CD4-positive, alpha-beta T cell treated with Interleukin-10 for 1 hour (primary cell): ENCODE measurements at places on chromosomes 13 and 19.

- no peak for DNase-seq
Observed at GRCh38 chr19:16444269-16444600, 27.5 kb downstream of the EPS15L1 start.

- DNase-seq: no peak
Observed at GRCh38 chr13:72920097-72920496, 138.2 kb downstream of the PIBF1 start.

- DNase-seq: no peak
Observed at GRCh38 chr13:26051231-26051656, 572 bp downstream of the SHISA2 start.

- DNase-seq: no peak
Observed at GRCh38 chr19:30428092-30428680, 56.0 kb downstream of the ZNF536 start.

DNA sequence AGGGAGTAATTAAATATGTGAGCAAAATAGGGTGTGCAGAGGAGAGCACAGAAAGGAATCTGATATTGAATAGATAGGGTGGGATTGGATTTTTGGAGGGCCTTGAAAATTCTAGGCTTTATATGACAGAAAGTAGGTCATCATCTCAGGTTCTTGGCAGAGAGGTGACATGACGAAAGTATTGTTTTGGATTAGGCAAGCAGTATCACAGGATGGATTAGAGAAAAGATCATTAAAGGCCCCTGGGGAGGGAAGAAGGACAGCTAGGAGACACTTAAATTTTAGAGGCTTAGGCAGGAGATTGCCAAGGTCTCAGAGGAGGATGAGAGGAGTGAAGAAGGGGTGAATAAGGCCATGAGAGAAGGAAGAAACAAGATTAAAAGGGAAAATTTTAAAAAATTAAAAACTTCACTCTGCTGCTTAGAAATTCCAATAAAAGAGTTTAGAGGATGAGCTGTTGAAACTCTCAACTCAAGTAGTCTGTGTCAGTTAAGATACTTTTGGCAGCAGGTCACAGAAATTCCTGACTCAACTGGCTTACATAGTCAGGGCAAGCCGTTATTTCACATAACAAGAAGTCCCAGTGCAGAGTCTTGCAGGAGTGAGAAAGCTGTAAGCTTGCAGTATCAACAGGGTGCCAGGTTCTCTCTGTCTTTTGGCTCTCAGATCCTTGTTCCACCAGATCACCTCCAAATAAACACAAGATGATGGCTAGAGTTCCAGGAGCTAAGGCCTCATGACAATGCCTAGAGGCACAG, 8.8 kb downstream of the GPC6 start:
- DNase-seq: no peak

DNA sequence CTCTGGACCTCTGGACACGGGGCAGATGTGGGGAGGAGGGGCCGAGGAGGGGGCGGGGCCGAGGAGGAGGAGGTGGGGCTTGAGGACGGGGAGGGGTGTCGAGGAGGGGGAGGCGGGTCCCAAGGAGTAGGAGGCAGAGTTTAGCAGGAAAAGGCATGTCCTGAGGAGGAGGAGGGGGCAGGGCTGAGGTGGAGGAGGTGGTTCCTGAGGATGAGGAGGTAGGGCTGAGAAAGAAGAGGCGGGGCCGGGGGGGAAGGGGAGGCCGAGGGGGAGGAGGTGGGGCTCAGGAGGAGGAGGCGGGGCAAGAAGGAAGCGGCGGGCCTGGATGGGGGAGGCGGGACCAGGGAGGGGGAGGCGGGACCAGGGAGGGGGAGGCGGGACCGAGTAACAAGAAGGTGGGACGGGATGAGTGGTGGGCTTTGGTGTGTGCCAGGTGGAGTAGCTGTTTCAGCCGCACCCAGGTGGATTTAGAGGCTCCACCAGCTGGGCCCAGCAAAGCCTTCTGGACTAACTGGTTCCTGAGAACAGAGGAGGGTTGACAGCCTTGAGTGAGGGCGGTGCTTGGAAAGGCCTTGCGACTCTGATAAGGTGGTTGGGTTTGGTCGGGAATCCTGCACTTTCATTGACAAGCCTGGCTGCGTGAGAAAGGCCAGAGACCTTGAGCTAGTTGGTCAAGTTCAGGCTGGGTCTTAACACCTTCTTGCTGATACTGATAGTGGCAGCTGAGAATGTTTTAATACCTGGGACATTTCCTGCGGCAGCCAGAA, 7.7 kb downstream of the TECR start:
- peak; percentile 63 for DNase-seq

- no peak for DNase-seq
Observed at GRCh38 chr13:49374585-49375290, 69.1 kb downstream of the CAB39L start.

DNA sequence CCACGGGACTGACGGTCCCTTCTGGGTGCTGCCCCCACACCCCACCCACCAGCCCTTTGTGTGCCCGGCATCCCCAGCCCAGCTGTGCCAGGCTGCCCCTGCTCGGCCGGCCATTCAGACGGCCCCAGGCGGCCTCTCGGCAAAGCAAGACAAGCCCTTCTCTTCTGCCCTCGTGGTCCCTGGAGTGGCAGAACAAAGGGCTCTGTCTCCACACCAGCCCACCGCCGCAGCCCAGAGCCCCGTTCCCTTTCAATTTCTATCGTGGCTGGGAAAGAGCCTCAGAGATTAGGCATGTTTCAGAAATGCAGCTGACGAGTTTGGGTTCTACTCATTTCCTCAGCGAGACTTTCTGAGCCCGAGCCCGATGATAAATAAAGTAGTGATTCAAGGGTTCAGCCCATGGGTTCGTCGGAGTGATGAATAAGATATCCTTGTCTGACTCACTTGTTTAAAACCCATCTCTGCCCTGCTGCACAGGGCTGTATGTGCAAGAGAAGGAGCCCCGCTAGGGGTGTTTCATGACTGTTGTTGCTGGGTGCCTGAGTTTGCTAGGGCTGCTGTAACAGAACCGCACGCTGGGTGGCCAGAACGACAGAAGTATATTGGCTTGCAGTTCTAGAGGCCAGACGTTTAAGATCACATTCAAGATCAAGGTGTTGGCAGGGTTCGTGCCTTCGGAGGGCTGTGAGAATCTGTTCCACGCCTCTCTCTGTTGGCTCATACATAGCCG, 4.3 kb downstream of the MYO9B start:
- DNase-seq: peak; percentile 71

- DNase-seq: no peak
Observed at GRCh38 chr13:35961002-35961401, 170.2 kb downstream of the DCLK1 start.

DNA sequence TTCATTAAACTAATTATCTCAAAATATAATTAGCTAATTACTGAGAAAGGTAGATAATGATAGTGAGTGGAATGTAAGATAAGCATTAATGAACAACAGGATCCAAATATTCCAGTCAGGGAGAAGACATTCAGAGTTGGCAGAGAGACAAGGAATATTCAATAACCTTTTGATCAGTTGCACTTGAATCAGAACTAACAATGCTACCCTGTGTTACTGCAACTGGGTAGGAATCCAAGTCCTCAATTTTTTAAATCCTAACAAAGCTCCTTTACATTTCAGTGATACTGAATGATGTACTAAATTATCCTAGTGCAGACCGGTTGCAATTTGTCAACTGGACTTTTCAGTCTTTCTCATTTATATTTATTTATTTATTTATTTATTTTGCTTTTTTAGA, 107.1 kb upstream of the MIR17HG start:
- no peak for DNase-seq

DNA sequence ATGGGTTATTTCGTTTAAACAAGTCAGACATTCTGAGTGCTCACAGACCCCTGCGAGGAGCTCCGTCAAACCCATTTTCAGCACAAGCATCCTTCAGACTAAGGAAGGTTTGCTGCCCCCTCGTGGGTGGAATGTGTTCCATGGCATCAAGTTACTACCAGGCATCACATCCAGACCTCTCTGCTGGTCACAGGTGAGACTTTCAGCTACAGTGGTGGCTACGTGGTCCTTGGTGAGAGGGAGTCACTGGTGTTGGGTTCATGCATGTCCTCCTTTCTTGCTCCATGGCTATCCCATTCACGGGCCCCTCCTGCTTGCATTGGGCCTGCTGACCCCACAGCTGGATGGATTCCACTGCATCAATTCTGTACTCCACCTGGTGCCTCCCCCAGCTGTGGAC, 9.1 kb upstream of the LILRB5 start:
- peak; percentile 59 for DNase-seq

DNA sequence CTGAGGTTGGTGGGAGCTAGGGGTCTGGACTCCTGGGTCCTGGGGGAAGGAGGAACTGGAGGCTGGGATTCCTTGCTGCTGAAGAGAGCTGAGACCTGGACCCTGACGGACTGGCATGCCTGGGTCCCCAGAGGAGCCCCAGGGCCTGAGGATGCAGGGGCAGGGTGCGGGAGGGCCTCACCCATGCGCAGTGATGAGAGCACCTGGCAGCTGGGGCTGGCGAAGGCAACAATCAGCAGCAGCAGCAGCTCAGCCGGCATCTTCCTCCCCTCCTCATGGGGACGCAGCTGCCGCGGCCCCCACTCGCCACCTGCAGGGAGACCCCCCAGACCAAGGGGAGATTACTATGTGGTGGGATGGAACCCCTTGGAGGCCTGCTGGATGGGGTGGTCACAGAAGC, 4.5 kb downstream of the GRIK5 start:
- no peak for DNase-seq

DNA sequence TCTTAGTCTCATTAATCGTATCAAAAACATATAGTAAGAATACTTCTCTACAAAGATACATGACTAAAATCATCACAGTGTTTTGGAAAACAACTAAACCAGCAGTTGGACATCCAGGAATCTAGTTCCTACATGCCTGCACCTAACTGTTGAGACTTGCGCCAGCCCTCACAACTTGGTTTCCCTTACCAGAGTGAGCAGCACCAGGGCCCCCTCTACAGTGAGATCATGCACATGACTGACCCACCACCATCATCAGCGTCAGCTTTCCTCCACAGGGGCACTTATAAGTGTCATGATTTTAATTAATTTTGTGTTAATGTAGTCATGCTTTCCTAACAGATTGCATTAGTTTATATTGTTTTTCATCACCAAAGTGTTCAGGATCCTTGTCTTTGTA, 1322.0 kb downstream of the EFNB2 start:
- DNase-seq: no peak

DNA sequence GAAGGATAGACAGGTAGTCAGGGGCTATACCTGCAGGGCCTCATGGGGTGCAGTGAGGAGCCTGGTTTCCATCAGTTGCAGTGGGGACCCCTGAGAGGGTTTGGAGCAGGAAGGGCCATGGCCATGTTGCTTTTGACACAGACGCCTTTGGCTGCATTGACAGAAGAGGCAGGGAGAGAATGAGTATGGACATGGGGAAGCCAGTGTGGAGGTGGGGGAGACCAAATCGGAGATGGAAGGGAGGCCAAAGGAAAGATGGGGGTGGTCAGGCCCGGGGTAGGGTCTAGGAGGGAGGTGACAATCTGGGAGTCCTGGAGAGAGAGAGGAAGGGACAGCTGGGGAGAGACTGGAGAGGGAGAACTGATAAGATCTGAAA, 1.3 kb downstream of the HSD11B1L start:
- no peak for DNase-seq

DNA sequence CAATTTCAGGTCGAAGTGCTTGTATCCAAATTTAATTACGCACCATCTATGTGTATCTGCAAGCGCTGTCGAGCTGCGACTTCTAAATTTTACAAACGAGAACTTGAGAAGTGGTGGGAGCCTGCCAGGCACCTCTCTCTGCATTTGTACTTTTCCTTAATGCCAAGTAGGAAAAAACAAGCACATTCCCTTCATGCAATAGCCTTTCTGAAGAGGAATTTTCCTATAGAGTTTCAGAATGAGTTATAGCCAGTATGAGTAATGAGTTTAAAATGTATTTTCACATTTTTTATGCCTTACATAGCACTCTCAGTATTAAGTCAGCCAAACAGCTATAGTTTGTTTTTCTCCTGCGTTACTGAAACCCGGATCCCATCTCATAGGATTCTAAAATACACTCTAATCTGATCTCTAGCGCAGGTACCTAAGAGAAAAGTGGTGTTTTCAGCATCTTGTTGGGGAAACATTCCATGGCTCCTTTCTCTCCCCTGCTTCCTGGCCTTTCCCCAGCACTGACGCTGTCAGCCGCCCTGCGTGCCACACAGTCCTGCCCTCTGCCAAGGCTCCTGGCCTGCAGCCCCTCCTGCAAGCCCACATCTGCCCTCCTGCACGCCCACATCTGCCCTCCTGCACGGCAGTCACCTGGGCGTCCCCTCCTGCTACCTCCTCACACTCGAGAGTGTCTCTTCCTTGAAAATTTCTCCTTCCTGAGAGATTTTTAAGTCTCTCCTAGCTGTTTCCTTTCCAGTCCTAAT, 526.9 kb downstream of the MYO16 start:
- no peak for DNase-seq

DNA sequence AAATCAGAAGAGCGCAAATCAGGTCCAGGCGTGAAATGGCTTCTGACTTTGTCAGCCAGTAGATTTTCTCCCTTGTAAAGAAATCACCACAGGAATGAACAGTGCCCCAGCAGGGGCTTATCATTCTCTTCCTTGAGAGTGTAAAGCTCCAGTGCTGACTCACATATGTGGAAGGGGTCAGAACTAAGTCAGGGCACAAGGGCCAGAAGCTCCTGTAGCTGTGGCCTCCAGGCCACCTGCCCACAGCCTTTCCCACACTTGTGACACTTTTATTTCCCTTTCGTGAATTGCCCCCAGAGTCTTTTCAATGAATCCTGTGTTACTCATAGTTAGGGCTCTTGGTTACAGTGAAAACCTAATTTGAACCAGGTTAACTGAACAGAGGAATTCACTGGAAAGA, 99.6 kb downstream of the SUCLA2 start:
- DNase-seq: no peak

DNA sequence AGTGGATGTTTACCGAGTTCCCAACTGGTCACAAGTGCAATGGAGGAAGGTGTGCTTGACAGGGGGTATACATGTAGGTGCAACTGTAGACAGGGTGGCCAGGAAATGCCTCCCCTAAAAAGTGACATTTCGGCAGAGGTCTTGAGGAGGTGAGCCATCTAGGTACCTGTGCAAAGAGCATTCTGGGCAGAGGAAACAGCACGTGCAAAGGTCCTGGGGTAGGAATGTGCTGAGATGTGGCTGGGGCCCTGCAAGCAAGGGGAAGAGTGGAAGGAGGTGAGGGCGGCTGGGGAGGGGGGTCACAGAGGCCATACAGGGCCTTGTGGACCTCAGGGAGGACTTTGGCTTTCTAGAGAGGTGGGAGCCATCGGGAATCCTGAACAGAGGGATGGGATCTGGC, 8.1 kb downstream of the ADGRL1 start:
- DNase-seq: no peak

GRCh38 chr19:42092350-42092749, 16.4 kb downstream of the ZNF574 start:
- DNase-seq: peak; percentile 51

- no peak for DNase-seq
Observed at GRCh38 chr13:71751073-71751472, 115.9 kb downstream of the DACH1 start.

DNA sequence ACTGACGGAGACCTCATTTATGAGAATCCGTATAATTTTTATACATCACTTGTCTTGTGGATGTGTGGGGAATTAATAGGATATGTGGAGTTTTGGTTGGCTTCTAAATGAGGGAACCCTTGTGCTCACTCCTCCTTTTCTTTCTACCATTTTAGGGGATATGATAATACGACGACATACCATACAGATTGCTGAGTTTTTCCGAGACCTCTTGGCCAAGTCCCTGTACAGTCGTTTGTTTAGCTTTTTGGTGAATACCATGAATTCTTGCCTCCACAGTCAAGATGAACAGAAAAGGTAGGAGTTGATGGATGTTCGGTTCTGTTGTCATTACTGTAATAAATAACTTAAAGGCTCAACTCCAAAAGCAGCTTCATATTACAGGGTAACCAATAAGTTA, 335.2 kb downstream of the MYO16 start:
- no peak for DNase-seq
